Activated CD8-positive, alpha-beta memory T cell treated with anti-CD3 and anti-CD28 coated beads for 1 hour (primary cell): ENCODE measurements at places on chromosomes 12 and 14.

GRCh38 chr12:69513297-69513696, 43.1 kb downstream of the FRS2 start:
- DNase-seq = no peak

- no peak for DNase-seq
These were observed 92.1 kb upstream of the BMP4 start for GRCh38 chr14:54048736-54049135.

- no peak for DNase-seq
These were observed 106.6 kb upstream of the VASH1 start for GRCh38 chr14:76654573-76655108.

GRCh38 chr12:27919671-27920235, 52.8 kb downstream of the PTHLH start:
- DNase-seq = no peak

DNA sequence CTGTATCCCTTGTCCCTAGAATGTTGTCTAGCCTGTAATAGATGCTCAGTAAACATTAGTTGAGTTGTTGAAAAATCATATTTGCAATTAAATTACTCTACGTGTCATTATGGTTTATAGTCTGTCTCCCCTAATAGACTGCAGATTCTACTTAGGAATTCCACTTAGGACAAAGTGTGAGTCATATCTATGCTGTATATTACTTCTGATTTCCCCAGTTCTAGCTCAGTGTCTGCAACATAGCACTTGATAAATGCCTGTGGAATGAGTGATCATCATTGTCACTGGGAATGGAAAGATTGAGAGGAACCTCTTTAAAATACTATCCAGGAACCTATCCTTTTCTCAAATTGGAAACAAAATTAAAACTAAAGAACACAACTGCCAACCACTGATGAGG, 99.3 kb downstream of the TBX5 start:
- no peak for DNase-seq

GRCh38 chr14:72962829-72963312, 36.6 kb downstream of the DCAF4 start:
- no peak for DNase-seq

DNA sequence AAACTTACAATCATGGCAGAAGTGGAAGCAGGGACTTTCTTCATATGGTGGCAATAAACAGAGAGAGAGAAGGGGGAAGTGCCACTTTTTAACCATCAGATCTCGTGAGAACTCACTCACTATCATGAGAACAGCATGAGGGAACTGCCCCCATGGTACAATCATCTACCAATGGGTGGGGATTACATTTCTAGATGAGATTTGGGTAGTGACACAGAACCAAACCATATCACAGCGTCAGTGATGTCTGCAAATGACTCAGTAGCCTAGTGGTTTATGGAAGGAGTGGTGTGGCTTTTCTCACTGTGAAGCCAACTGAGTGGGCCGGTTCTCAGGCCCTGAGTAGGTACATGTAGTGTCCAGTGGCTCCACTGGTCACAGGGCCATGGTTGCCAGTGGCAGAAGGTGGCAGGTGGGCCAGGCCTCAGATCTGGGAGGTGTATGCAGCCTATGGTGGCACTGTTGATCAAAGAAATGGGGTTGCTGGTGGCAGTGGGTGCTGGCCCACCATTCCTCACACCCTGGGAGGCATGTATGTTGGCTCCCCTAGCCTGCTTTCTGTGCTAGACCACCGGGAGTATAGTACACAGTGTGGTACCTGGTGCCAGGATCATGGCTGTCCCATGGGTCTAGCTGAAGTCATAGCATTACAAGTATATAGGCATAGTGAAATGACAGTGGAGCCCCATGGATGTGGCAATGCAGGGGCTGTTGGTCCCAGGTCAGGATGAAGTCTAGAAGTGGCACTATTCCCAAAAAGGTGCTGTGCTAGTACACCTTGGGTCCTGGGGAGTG, 191.9 kb downstream of the NUBPL start:
- DNase-seq = no peak

- DNase-seq = no peak
These were observed 120.7 kb downstream of the GPHN start for GRCh38 chr14:66628636-66629035.
